ENCODE measurements at places on chromosomes 5 and 9.

DNA sequence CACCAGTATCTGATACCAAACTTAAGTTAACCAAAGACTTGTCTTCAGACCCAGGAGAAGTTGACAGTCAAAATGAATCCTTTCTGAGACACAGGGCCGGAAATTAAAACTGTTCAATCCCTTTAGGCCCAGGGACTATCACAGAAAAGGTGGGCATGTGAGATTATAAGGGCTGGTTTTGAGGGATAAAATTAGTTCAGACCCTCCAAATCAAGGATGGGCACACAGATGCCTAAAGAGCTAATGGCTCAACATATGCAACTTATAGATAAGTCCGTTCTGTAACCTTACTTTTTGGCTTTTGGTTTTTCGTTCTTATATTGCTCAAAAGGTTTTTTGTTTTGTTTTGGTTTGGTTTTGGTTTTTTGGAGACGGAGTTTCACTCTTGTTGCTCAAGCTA lies 129.6 kb upstream of the ABCA1 start:
- no peak for DNase-seq

DNA sequence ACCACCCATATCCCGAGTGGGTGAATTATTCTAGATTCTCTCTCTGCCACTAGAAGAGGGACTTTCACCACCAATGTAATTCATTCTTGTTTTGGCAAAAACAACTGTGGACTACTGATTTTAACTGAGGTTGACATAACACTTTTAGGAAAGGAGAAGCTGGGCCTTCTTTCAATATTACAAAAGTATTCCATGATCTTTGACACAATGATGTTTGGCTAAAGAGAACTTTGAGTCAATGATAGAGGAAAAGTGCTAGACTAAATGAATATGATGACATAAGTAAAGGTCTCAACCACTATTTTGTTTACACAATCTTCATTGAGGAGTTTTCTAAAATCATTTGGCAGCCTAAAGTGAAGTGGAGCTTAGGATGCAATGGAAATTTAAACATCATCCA lies 336.9 kb upstream of the PDE4D start:
- no peak for DNase-seq

DNA sequence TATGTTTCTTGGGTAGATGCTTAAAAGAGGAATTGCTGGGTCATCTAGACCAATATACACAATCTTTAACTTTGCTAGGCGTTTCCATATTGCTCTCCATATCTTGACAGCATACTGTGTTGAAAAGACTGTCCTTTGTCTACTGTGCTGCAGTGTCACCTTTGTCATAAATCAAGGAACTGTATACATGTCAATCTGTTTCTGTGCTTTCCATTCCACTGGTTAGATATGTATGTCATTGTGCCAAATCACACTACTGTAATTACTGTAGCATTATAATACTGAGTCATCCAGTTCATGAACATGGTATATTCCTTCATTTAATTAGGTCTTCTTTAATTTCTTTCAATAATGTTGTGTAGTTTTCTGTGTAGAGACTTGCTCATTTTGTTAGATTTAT lies 149.7 kb upstream of the RASGRF2 start:
- no peak for DNase-seq

DNA sequence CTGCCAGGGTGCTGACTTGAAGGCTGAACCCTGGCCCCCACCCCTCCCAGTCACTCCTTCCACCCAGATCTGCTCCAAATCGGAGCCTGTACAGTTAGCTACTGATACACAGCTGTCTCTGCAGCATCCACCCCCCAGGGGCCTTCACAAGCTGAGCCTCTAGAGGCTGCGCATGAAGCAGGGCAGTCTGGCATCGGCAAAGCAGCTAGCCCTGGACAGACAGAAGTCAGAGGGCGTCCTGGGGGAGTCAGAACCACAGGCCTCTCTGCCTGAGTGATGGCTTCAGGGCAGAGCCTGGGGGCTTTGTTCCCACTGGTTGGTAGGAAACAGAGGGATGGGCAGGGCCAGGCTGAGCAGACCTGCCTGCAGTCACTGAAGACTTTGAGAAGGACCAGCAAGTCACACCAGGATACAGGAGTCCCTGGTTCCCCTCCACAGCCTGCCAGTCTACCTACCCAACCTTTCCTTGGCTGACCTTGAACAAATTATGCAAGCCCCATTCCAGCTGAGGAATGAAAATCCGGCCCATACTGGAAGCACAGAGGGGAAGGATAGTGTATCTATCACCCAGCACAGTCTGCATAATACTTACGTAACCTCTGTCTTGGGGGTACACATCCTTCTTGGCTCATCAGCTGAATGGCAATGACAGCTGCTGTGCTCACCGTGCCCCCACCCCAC lies 8.8 kb downstream of the VDAC1 start:
- DNase-seq = no peak

DNA sequence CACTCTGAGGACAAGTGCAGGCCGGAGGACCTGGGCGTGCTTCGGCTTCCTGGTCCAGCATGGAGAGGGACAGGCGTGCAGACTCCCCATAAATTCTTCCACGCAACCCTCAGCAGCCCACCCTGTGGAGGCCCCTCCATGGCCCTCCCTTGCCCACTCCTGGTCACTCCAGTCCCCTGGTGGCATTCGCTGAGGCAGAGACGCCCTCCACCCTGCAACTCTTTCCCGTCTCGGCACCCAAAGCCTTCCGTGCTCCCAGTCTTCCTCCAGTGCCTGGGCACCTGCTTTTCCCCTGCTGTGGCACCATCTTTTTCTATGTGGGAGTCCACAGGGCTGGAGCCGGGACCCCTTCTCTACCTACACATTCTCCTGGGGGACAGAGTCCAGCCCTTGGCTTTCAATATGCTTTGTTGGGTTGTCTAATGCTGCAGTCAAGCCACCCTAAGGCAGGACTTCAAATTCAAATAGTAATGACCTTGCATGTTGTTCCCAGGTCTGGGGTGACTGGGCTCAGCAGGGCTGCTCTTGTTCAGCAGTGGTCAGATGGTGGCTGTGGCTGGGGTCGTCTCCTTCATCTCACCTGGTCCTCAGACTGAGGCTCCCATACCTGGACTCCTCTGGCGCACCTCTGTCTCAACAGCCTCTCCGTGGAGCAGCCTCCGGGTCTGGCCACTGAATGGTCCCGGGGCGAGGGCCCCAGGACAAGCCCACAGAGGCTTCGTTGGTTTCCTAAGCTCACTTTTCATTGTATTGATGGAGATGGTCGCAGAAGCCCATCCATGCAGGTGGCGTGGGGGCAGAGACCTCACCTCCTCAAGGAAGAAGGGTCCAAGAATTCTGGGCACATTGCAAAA lies 15.2 kb downstream of the MRPL36 start:
- no peak for DNase-seq

- no peak for DNase-seq
These were observed 44.0 kb downstream of the ECPAS start for GRCh38 chr9:111440226-111440625.

GRCh38 chr9:98351370-98351769 lies 95.9 kb upstream of the TBC1D2 start:
- DNase-seq = no peak

- no peak for DNase-seq
These were observed 91.1 kb downstream of the TRIO start for GRCh38 chr5:14234204-14234603.

- DNase-seq = no peak
These were observed 58.1 kb downstream of the ZNF474 start for GRCh38 chr5:122187426-122187825.

GRCh38 chr9:6133346-6134063 lies 82.1 kb upstream of the IL33 start:
- DNase-seq = no peak

GRCh38 chr5:36885149-36885548 lies 8.6 kb downstream of the NIPBL start:
- no peak for DNase-seq

DNA sequence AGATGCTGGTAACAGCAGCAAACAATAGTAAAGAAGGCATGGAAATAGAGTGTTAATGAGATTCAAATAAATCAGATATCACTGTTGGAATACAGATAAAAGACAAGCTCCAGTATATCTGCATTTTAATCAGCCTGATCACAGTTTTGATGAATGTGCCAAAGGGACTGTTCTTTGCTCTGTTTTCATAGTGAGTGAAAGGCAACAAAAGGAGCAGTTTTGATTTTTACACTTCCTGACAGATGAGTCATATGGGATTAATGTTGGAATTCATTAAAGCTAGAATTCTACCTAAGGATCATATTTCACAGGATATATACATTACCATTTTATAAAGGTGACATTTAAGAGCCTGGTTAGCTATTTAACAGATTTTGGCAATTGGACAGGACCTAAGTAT lies 743.3 kb upstream of the PTPRD start:
- no peak for DNase-seq

DNA sequence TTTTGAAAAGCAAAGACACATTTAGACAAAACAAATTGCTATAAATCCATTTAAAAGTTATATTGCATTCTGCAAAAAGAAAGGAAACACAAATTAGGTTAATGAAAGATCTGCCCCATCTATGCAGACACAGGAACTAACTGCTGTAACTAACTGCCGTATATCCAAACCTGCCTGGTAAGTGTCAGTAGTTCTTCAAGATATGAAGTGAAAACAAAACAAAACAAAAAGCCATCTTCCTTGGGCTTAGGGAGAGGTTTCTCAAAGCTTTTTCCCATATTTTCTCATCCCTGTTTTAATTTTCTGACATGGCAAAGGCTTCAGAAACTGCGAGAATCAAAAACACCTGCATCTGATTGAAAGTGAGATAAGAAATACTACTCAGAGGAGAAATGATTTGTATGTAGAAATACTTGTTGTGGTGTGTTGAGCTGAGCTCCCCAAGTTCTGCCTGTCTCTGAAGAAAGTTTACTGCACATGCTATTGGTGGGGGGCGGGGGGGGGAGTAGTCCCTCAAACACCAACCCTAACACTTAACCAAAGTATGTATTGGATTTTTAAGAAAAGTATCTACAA lies 750.5 kb downstream of the PTPRD start:
- DNase-seq = no peak

DNA sequence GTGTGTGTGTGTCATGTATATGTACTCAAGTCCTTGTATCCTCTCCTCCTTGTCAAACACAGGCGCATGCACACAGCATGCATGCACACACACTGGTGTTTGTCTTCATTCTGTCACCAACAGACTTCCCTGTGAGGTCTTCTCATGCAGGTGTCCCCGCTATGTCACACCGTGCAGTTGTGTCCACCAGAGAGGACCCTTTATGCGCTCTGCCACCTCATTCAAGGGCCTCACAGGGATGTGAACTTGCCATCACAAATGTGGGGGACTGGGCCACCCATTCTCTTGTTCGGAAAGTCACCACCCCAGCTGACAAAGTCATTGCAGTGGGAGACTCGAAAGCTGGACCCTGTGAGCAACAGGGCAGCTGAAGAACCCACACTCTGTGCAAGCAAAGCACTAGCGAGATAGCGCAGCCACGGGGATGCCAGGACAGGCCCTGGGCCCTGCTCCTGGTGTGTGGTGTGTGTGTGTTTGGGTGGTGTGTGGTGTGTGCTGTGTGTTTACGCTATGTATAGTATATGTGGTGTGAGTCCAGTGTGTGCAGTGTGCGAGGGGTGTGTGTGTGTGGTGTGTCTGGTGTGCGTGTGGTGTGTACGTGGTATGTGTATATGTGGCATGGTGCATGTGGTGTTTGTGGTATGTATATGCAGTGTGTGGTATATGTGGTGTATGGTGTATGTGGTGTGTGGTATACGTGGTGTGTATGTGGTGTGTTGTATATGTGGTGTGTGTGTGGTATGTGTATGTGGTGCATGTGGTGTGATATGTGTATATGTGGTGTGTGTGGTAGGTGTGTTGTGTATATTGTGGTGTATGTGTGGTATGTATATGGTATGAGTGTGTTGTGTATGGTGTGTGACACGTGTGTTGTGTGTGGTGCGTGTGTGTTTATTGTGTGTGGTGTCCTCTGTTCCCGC lies 30.9 kb upstream of the NXNL2 start:
- DNase-seq = no peak

DNA sequence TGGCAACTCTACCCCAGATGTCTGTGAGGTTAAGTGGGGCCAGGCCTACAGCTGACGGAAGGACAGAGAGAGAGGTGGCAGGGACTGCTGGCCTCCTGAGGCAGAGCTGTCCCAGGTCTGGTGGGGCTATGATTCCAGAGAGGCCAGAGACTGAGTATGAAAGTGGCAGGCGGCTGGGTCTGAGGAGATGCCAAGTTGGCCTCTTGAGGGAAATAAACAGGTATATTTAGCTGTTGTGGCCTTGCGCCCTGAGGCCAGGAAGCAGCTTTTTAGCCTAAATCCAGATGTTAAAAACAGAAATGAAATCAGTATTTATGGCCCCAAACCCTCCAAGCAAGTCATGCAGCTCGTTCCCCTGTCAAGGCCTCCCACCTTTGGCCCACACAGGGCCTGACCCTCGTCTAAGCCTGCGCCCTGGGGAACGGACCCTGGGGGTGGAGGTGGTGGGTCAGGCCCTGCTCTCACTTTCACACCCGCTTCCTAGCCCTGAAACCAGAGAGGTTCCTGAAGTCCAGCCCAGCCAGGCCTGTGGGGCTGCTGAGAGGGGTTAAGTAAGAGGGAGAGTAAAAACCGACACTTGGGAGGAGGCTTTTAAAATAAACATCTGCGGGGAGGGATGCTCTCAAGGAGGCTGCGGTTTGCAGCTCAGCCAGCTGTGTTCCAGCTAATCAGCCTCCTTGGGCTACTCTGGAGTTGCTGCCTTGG lies 18.7 kb downstream of the PCDHGC5 start:
- DNase-seq = peak; percentile 82

GRCh38 chr9:121574774-121575519 lies 75.3 kb upstream of the GGTA1 start:
- DNase-seq = no peak

GRCh38 chr9:35001803-35002502 lies 12.4 kb downstream of the DNAJB5 start:
- DNase-seq = no peak

DNA sequence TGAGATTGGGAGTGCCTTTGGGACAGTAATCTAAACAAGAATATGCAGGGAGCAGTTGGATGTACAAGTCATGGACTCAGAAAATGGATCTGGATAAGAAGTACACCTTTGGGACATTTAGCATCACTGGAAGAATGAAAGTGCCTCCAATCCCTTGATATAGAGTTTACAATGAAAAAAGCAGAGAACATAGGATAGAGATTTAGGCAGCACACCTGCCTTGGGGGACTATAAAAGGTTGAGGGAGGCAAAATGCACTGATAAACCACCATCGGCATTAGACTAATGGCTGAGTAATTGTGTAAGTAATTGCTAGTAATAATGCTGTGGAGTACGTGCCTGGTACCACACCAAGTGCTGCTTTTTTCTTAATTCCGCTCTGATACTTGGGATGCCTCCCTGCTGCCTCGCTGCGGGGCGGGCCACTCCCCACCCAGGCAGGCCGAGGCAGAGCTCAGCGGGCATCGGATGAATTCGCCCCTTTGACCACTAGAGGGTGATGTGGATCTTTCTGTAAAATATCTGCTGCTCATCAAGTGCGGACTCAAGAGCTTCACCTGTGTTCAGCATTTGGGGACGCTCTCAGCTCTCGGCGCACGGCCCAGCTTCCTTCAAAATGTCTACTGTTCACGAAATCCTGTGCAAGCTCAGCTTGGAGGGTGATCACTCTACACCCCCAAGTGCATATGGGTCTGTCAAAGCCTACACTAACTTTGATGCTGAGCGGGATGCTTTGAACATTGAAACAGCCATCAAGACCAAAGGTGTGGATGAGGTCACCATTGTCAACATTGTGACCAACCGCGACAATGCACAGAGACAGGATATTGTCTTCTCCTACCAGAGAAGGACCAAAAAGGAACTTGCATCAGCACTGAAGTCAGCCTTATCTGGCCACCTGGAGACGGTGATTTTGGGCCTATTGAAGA lies 99.9 kb downstream of the ANKRD18B start:
- DNase-seq = peak; percentile 73

Measured in RPMI8226 (cell line).